ENCODE measurements at places on chromosomes 11 and 22.
A peak's percentile ranks its signal among the peaks of the same experiment; 100 is the strongest.

DNA sequence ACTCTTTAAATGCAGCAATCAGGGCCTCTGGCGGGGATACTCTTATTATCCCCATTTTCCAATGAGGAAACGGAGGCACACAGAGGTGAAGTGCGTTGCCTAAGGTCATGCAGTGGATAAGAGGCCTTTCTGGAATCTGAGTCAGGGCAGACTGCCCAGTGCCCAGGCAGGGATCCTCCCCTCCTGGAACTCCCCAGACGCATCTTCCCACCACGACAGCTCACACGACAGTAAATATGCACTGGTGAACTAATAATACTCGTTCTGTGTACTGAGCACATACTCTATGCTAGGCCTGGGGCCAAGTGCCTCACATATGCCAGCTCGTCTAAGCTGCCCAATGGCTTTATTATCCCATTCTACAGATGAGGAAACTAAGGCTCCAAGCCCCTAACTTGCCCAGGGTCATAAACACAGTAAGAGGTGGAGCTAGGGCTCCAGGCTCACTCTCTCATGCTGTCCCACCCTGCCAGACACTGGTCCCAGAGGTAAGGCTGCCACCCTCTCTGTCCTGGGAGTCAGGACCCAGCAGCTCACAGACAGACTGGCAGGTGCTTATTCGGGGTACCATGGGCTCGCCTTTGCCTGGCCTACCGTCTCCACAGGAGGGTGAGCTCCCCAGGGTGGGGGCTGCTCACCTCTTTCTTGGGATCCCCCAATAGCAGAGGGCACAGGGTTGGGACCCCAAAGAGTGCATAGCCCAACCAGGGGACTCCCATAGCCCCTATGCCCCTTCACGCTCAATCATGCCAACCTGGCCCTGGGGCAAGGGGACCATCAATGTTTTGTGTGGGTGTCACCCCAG is 2.3 kb downstream of the IL2RB start:
- no peak for DNase-seq

GRCh38 chr11:112226831-112227401 is 688 bp downstream of the PTS start:
- DNase-seq, result no peak

DNA sequence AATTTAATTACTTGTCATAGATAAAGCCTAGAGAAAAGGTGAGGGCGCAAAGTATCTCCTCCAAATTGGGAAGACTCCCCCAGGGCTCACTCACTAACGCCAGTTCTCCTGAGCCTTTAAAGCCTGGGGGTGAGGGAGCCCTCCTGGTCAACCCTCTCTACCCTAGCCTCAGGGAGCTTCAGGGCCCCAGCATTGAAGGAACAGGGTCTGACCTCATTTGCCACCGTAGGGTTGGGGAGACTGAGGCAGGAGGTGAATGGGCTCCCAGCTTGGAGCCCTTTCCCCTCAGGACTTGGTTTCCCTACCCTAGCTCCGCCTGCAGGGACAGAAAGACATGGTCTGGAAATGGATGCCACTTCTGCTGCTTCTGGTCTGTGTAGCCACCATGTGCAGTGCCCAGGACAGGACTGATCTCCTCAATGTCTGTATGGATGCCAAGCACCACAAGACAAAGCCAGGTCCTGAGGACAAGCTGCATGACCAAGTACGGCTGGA is 1.7 kb downstream of the FOLR2 start:
- no peak for DNase-seq

DNA sequence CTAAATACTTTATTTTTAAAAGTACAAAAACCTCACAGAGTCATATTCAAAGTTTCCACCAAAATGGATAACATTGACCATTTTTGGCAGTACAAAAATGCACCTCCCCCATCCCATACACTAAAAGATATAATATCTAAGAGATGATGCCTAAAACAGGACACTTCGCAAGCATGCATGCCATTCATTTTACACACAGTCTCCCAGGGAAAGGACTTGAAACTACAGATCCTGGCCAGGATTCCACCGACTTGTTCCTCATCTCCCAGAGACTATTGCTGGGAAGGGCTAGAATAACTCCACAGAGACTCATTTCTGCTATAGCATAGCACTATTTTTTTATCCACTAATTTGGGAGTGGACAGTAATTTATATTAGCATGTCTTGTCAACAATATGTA is 81.7 kb downstream of the MTNR1B start:
- DNase-seq, result no peak

DNA sequence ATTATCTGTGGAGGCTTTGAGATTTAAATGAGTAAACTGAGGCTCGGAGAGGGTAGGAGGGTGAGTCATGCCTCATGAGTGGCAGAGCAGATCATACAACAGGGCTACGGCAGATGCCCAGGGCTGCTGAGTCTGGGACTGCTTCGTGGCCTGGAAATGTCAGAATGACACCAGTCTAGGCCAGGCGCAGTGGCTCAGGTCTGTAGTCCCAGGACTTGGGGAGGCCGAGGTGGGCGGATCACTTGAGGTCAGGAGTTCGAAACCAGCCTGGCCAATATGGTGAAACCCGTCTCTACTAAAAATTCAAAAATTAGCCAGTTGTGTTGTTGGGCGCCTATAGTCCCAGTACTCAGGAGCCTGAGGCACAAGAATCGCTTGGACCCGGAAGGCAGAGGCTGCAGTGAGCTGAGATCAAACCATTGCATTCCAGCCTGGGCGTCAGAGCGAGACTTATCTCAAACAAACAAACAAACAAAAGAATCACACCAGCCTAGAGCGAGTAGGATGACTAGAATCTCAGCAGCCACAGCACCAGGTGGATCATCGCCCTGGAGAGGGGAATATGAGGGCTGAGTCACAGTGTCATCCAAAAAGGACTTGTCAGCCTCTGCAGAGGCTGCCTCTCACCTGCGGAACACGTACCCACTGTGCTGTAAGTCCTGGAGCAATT is 48.6 kb upstream of the ADA2 start:
- no peak for DNase-seq

DNA sequence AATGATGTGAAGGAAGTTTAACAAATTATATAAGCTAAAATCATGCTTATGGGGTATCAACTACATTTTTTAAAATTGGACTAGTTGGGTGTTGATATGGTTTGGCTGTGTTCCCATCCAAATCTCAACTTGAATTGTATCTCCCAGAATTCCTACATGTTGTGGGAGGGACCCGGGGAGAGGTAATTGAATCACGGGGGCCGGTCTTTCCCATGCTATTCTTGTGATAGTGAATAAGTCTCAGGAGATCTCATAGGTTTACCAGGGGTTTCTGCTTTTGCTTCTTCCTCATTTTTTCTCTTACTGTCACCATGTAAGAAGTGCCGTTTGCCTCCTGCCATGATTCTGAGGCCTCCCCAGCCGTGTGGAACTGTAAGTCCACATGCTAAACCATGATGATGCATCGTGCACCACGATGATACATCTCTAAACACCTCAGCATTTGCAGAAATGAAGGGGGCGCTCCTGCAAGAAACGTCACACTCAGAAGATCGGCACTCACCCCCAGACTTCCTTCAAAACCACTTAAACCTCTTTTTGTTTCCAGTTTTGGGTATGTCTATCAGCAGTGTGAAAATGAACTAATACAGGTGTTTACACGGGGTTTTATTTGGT is 340.0 kb downstream of the SHANK2 start:
- DNase-seq, result no peak

- DNase-seq, result no peak
Measured at GRCh38 chr11:34552270-34552669, 38.7 kb upstream of the ELF5 start.

- DNase-seq, result no peak
Measured at GRCh38 chr11:409008-409599, 5.7 kb downstream of the SIGIRR start.

- no peak for DNase-seq
Measured at GRCh38 chr11:36408498-36409136, 101.5 kb downstream of the TRAF6 start.

DNA sequence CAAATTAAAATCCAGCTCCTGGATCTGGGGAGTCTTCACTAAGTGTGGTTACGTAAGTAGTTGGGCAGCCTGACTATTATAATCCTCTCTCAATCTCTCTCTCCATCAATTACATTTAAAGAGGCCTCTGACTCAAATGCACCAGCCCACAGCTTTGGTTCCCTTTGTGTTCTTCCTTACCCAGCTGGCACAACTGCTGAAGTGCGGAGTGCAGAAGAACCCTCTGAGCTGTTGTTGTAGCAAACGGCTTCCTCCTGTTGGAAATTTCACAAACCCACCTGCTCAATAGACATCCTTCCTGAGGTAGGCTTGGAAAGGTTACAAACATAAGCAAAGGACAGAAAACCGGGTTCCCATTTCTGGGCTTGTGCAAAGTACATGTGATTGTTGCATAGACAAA is 17.0 kb upstream of the SORL1 start:
- DNase-seq, result no peak

GRCh38 chr11:97280347-97280746 is 890.5 kb downstream of the JRKL start:
- DNase-seq, result no peak

- no peak for DNase-seq
Measured at GRCh38 chr22:16968218-16968595, 39.8 kb downstream of the GAB4 start.

DNA sequence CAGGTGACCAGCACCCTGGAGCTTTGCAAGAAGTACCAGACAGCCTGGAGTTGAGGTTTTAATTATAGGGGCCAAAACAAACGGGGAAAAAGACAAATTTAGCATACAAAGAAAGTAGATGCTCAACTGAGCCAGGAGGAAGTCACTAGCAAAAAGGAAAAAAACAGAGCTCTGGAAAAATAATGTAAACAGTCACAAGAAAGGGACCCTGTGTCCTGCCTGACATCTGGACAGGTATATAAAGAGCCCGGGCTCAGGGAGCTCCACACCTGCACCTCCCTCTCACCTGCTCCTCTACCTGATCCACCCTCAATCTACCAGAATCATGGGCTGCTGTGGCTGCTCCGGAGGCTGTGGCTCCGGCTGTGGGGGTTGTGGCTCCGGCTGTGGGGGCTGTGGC is at the start of gene KRTAP5-10:
Gene KRTAP5-10 (plus strand): TSS at position 301 of the 400 bp plus-strand sequence. CDS start 25 bp downstream, at position 326.
- DNase-seq, result no peak

DNA sequence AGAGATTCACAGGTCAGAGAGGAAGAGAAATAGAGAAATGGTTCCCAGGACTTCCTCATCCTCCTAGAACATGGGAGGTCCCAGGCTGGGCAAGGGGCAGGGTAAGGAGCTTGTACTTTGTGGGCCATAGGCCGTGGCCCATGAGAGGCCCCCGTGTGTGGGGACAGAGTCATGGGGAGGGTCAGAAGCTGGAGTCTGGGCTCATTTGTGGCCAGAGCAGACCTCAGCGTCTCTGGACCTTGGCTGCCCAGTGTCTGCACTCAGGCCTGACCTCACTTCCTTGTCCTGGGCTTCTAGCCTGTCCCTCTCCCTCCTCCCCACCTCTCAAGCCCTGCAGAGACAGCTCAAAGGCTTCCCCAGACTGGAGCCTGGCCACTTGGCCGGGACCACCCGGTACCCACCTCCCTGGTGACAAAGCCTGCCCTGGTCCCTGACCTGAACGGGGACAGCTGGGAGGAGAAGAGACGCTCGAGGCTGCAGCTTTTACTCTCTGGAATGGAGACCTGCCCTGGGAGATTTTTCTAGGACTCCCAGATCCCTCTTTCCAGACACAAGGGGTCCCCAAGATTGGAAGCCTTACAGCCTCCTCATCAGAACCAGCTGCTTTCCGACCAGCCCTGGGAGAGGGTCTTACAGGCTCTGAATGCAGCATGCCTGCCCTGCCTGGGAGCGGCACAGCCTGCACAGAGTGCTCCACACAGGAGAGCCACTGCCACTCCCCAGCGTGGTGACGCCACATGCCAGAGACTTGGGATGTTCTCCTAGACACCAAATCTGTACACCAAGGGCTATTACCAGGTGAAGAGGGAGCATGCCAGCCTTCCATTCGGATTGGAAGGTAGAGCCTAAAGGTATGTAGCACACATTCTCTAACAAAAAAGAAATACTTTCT is 569.0 kb upstream of the B3GAT1 start:
- no peak for DNase-seq

DNA sequence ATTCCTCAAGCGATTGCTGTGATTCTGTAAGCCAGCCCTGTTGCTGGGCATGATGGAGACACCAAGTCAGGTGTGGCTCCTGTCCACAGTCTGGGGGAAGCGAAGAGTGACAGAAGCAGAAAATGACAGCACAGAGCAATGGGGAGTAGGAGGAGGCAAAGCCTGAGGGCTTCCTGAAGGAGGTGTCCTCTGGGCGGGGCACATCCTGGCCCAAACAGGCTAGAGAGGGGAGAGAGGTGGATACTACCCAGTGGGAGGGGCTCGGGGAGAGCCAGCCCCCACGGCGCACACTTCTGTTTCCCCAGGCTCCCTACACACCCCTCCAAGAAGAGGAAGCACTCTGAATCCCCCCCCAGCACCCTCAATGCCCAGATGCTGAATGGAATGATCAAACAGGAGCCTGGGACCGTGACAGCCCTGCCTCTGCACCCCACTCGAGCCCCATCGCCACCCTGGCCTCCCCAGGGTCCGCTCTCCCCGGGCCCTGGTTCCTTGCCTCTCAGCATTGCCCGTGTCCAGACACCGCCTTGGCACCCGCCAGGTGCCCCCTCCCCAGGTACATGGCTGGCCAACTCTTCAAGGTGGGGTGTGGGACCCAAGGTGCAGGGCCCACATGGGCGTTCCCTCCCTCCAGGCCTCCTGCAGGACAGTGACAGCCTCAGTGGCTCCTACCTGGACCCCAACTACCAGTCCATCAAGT is 18.9 kb downstream of the MYRF start:
- DNase-seq, result no peak

DNA sequence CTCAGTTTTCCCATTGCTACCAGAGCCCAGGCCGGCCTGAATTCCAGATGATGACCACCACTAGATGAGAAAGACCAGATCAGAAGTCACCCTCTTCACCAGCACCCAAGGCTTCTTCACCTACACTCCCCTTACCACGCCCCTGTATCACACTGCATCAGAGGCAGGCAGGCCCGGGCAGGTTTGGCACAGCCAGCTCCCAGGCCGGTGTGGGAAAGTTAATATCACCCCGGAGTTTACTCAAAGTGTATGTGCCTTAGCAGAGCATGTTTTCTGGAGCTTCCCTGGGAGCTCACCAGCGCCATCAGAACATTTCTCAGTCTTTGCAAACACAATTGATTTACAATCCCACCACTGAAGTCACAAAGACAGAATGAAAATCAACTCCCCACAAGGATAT is 47.5 kb upstream of the POU2AF1 start:
- peak; percentile 81 for DNase-seq
